Choroid plexus epithelial cell (primary cell): ENCODE measurements at places on chromosomes 4 and X.
A peak's percentile ranks its signal among the peaks of the same experiment; 100 is the strongest.

GRCh38 chr4:119835613-119835910 is 207.0 kb upstream of the PDE5A start:
- DNase-seq, result peak; percentile 25

GRCh38 chrX:132023896-132024386 is 839 bp downstream of the STK26 start:
- DNase-seq, result no peak

DNA sequence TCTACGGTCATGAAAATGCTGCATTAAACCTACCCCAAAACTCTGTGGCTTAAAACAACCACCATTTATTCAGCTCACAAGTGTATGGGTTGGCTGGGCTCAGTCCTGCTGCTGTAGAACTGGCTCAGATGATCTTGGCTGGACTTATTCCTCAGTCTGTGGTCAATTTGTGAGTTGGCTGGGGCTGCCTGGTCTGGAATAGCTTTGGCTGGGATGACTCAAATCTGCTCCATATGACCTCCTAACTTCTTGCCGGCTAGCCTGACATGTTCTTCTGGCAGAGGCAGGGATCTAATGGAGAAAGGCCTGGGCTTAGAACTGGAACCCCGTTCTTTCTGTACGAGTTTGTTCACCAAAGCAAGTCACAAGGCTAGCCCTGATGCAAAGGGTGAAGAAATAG is 71.7 kb downstream of the CFAP299 start:
- peak; percentile 2 for DNase-seq

DNA sequence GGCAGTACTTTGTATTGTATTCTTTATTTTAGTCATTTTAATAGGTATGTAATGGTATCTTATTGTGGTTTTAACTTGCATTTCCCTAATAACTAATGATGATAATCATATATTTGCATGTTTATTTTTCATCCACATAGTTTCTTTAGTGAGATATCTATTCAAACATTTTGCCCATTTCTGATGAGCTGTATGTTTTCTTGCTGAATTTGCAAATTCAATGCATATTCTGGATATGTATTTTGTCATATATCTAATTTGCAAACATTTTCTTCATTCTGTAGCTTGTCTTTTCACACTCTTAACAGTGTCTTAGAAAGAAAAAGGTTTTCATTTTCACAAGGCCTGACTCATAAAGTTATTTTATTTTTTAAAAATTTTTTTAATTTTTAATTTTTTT is 372.1 kb downstream of the ZNF674 start:
- no peak for DNase-seq

- DNase-seq, result peak; percentile 68
Measured at GRCh38 chr4:129355516-129355915, 259.6 kb downstream of the C4orf33 start.

DNA sequence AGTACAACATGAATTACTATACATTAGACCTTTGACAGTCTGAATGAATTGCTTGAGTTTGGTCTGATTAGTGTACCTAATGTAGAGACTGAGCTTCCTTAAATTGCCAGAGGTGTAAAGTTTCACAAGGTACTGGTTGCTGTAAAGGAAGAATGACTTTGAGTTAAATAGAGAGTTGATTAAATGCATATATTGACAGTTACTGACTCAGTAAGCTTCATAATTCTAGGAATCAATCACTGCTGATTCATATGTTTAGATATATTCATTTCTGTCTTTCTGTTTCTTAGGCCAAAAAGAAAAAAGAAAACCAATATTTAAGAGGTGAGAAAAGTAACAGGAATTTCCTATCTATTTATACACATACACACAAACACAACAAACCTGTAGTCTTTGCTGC is 16.2 kb upstream of the ART3 start:
- no peak for DNase-seq

DNA sequence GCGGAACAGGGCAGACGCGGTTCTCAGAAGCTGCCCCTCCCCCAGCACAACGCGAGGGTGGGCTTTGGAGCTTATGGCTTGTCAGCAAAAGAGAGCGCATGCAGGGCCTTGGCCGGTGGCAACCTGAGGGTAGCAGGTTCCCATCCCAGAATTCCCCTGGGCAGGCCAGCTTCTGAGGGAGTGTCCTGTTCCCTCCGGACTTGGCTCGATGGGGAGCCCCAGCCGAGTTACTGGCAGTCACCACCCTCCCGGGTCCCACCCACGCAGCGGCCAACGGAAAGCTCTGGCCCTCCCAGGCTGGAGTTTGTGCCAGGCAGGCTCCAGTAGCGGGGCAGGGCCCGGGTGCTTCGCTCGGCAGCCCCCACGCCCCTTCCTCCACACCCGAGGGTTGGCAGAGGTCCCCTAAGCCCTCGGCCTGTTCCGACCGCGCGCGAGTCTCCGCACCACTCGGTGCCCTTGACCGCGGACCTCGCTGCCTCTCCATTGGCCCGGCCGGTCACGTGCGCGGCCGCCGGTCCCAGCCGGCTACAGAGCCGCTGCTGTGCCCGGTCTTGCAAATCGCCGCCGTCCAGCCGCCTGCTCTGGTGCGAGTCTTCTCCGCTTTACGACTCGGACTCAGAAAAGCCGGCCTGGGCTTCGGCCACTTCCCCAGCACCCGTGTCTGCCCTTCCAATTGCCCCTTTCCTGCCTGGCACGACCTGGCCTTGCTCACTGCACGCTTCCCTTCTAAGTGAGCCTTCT is 20.9 kb upstream of the MTM1 start:
- peak; percentile 47 for DNase-seq

- DNase-seq, result no peak
Measured at GRCh38 chrX:53421125-53421524, 1.3 kb downstream of the SMC1A start.

GRCh38 chr4:141376769-141377168 is 156.1 kb downstream of the ZNF330 start:
- no peak for DNase-seq

DNA sequence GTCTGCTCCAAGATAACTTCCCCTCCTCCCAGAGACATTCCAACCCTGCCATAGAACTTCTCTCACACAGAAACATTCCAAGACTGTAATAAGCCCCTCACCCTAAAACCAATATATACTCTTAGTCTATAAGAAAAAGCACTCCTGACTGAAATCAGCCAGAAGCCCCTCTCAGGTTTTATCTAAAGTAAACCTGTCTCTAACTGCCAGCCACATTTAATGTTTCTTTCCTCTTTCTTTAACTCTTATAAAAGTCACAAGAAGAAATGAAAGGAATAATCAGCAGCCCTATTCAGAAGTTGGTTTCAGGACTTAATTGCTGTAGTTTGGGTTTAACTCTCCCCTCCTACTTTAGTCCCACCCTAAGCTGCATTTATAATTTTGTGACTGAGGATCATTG is 165.0 kb upstream of the ZCCHC13 start:
- DNase-seq, result no peak

- DNase-seq, result no peak
Measured at GRCh38 chr4:89305028-89305427, 2.6 kb downstream of the GPRIN3 start.

DNA sequence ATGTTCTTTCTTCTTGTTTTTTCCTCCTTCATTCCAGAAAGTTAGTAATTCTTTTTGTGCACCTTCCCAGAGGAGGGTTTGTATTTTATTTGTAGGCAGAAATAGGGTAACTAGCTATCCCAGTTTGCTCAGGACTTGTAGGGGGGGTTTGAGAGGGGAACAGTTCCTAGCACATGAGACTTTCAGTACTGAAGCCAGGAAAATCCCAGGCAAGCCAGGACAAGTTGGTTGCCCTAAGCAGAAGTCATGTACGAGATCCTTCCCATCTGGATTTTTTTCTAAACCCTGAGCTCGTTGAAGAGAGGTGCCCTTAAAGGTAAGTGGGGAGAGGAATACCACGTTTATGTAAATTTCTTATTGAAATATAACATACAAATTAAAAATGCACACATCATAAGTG is 15.6 kb upstream of the TAB3 start:
- no peak for DNase-seq

DNA sequence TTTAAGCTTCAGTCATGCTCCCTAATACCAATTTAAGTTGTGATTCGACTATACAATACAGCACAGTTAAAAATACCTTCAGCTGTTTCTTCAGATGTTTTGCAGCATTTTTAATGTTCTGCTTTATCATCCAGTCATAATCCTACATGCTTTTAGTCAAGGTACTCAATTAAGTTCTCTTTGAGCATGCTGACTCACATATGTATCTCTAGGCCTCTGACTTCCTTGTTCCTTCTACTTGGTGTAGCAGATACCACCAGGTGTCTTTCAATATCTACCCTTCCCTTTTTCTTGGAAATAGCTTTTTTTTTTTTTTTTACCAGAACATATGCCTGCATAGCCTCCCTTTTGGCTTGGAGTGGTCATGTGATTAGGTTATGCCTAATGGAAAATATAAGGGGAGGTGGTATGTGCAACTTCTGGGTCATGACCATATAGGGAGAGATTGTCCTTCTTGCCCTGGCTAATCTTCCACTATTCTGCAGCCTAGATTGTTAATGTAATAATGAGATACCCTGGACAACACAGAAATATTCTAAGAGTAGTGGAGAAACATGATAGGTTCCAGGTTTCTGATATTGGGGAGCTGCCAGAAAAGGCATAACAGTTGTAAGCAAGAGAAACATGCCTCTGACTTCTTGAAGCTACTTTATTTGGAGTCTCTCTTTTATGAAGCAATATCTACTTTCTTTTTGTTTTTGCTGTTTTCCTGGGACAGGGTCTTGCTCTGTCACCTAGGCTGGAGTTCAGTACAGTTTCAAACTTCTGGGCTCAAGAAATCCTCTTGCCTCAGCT is 737.2 kb upstream of the SLIT2 start:
- DNase-seq, result peak; percentile 71

- DNase-seq, result peak; percentile 47
Measured at GRCh38 chr4:75672461-75673026, 667 bp downstream of the G3BP2 start.

DNA sequence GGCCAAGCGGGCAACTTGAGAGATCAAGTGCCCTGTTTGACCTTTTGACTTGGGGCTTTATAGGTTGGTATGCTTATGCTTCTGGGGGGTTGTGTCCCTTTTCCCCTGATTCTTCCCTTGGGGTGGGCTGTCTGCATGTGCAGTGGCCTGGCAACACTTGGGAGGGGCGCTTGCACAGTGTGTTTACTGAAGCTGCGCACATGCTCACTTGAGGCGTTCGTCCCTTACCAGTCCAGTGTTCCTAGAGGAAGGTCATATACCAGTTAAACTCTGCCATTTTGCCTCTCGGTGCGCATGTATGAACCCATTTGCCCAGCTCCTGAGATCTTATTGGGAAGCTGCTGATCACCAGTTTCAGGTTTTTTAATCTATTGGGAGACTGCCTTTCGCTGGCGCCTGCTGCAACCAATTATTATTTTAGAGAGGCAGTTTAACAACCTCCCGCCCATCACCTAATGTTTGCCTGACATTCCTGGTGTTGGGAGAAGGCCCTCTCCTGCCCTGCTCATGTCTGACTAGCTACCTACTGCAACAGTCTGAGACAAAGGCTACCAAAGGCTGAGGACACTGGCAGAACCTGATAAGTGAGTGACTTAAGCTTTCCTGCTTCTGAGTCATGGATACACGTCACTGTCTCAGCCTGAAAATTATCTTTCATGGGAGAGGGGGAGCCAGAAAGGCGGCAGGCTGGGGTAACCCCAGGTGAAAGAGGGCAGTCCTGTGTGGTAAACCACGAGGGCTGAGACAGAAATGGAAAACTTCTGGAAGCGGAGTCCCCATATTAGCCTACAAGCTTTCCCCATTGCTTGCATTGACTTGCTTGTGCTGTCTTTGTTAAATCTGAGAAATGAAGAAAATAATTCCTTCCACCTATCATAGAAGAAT is 97.6 kb downstream of the CPE start:
- DNase-seq, result peak; percentile 45

DNA sequence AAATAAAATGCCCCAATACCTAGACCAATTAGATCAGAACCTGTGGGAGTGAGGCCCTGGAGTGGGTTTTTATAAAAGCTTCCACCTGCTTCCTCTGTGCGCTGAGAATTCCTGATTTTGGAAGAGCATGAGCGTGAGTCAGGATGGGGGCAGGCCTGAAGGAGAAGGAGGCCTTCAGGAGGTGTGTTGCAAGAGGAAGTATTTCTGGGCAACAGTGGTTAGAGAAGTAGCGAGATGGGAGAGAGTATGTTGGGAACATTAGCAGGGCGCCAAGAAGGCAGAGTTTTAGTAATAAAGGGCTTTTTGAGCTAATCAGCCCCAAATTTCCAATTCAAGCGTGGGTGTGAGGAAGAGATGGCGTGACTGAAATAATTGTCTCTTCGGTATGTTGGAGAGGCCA is 349.8 kb downstream of the UNC5C start:
- no peak for DNase-seq

- no peak for DNase-seq
Measured at GRCh38 chrX:129771266-129771995, 8.3 kb upstream of the SASH3 start.

DNA sequence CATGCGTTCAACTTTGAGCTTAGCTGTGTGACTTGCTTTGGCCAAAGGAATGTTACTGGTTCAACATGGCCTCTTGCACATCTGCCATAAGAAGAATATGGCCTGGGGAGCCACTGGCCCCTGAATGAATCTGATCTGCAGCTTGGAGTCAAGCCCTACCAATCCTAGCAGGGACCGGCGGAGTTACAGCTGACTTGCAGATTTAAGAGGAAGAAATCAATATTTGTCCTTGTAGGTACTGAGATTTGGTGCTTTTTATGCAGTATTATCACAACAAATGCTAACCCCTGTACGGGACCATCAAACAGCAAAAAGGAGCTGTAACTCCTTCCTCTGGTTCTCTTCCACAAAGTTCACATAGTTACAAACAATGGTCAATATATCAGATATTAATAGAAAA is 252.0 kb downstream of the LDB2 start:
- DNase-seq, result no peak

DNA sequence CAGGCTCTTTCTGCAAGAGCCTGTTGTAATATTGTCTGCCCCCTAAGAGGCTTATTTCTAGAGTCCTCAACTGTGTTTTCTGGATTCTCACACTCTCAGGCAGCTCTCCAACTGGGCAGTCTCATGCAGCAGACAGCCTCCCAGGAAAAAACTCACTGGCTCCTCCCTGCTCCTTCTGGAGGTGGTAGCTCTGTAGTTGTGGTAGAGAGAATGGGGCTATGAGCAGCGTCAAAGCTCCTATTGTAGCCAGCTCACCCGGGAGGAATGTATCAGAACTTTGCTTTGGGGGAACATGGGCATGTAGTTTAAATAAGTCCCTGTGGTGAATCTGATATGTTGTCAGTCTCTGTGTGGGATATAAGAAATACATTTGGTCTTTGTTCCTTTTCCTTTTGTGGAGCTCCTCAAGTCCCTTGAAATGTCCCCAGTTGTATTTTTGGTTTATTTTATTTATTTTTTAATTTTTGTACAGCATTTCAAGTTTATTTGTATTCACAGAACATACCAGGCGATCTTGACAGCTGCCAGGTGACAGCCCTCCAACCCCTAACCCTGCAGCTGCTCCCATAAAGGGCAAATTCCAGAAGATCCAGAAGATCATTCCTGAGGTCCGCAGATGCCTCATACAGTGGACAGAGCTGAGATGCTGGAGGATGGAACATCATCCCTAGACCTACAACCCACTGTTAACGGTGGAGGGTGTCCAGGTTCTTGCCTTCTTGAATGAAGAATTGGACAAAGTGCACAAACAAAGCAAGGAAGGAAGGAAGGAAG is 45.7 kb downstream of the TRIM61 start:
- no peak for DNase-seq

DNA sequence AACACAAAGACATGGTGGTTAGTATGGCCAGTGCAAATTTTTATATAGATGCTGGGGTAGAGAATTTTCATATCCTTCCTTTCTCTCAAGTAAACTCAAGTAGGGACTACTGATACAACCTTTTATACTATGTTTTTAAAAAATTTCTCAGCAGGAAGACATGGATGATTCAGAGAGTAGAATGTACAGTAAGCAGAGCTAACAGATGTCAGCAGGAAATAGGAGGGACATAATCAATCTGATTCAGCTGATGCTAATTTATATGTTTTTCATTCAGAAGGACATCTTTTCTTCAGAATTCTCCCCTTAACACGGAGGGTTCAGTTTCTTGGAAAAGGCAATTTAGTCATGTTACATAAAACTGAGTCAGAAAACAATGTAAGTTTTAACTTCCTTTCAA is 95.4 kb downstream of the GRIA2 start:
- peak; percentile 1 for DNase-seq
